ENCODE measurements at places on chromosomes 5 and 9.

DNA sequence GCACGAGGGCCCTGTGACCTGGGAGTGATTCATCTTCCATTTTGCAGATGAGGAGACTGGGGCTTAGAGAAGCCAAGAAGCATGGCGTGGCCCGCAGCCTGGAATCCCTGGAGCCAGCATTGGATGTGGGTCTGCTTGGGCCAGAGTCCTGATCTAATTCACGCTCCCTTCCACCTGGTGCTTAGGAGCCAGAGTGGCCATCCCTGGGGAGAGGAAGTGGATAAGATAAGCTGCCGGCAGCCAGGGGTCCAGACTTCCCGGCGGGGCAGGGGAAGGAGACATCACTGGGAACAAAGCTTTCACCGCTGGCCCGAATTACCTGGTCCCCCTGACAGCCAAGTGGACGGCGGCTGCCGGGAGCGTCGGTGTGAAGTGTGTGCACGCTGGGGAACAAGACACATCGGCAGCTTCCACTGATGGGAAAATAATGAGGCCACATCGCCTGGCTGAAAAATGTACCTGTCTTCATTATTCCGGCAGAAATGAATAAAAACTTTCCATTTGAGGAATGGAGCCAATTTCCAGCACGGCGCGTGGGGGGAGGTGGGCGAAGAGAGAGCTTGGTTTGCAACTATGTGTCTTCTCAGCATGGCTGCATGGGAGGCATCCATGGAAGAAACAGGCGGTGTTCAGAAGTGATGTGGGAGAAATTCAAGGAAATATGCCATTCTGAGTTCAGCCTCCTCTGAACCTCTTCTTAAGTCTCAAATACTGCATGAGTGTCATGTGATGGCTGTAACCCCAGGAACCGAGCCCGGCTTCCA is 78.5 kb downstream of the OLFM1 start:
- no peak for DNase-seq

- no peak for DNase-seq
Observed at GRCh38 chr5:34775886-34776285, 63.1 kb upstream of the TTC23L start.

GRCh38 chr9:107630156-107630555 is 140.6 kb upstream of the KLF4 start:
- DNase-seq = no peak

DNA sequence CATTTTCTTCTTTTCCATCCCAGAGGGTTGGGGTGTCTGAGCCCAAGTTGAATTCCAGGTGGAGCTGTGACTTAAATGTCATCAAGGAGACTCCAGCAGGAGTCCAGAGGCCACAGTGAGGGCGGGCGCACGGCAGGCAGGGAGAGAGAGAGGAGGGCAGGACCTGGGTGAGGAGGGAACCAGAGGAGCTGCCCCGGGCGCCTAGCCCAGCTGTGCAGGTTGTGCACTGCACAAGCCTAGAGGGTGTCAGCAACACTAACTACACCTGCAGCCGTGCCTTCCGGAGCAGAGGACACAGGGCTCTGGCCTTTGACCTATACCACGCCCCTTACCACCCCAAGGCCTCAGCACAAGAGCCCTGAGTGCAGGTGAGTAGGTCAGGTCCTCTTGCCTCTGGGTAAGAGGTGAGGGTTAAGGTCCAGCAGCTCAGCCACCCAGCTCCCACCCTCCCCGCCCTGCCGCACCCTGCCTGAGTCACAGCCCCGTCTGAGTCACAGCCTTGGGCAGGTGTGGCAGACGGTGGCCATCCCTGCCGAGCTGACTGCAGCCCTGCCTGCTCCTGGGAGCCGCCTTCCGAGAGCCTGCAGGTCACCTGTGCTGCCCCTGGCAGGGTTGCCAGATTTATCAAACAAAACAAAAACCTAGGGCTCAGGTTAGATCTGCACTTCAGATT is 6.4 kb upstream of the AGPAT2 start:
- no peak for DNase-seq

DNA sequence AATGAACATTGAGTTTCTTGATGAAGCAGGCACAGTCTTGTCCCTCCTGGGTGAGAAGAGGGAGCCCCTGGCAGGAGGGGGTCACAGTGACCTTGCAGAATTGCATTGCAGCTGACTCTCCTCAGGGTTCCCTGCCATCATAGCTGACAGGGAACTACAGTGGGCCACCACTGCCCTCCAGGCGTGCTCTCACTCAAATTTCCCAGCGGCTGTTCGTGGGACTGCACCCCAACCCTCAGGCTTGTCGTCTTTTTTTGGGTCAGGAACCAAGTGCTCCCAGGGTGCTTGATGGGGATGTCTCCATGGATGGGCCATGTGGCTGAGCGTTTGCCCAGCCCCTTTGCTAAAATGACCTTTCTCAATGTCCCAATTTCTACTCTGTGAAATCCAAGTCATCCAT is 215.8 kb downstream of the MELK start:
- DNase-seq = no peak

- DNase-seq = no peak
Observed at GRCh38 chr5:119597728-119598298, 31.5 kb upstream of the FAM170A start.

GRCh38 chr9:21902136-21902535 is 92.1 kb downstream of the CDKN2A start:
- no peak for DNase-seq

GRCh38 chr9:79976257-79977073 is 404.7 kb downstream of the TLE4 start:
- DNase-seq = no peak

- DNase-seq = no peak
Observed at GRCh38 chr9:124593651-124594058, 86.5 kb upstream of the NR5A1 start.

- DNase-seq = no peak
Observed at GRCh38 chr5:10599113-10599512, 35.2 kb downstream of the ANKRD33B start.

DNA sequence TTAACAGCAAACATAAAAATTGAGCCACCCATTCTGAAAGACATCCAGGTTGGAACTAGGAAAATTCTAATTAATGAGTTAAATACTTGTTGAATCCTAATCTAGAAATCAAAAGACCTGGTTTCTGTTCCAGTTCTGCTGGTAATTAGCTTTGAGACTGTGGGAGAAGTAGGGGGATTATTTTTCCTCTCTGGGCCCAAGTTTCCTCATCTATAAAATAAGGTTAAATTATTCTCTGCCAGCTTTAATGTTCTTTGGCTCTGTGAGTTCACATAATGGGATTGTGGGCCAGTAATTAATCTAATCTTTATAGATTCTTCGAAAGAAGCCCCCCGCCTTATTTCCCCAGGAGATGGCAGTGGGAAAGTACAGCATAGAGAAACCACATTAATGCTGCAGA is 104.6 kb downstream of the ENC1 start:
- DNase-seq = no peak

DNA sequence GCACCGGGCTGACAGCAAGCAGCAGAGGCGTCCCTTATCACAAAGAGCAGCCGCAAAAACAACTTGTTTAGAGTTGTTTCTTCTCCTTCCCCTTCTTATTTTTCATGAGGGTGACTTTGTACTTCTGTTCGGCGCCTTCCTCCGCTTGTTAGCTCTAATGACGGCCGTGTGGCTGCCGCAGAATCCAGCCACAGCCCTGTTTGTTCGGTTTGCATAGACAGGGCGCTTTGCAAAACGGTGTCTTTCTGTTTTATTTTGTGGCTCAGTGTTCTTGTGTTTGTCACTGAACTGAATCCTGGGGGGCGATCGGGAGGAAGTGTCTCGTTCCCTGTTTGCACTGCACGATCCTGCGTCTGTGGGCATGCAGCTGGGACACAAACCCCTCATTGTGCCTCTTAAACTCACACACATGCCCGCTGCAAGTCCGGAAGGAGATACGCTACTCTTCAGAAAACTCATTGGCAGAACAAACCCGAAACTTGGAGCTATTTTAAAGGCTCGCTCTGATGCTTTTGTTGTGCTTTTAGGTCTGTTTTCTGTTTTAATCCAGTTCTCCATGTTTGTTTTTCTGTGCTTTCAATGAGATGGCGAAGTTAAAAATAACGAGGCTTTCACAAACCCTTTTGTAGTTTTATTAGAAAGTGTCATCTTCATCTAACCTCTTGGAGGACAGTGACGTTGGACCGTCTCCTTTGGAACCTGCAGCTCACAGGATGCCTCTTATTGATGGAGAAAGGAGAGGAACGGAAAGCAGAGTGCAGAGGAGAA is 213.9 kb downstream of the IRX2 start:
- DNase-seq = no peak

DNA sequence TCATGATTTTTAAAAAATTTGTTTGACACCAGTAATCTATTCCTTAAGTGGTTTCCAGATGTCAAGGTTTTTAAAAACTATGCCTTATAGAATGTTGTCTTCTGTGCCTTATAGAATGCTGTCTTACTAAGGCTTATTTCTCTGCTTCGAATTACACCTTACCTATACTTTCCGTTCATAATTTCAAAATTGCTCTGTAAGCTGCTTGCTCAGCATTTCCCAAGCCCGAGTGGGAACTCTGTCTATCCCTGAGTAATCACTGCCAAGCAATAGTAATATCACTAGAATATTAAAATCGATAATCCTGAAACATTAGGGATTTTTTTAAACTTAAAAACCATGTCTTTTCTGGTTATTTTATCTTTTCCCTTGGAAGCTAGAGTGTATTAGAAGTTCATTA is 376.3 kb downstream of the PIK3R1 start:
- no peak for DNase-seq

GRCh38 chr9:93657331-93658111 is 81.1 kb downstream of the PHF2 start:
- DNase-seq = no peak

GRCh38 chr9:406886-407654 is 192.4 kb downstream of the DOCK8 start:
- no peak for DNase-seq

DNA sequence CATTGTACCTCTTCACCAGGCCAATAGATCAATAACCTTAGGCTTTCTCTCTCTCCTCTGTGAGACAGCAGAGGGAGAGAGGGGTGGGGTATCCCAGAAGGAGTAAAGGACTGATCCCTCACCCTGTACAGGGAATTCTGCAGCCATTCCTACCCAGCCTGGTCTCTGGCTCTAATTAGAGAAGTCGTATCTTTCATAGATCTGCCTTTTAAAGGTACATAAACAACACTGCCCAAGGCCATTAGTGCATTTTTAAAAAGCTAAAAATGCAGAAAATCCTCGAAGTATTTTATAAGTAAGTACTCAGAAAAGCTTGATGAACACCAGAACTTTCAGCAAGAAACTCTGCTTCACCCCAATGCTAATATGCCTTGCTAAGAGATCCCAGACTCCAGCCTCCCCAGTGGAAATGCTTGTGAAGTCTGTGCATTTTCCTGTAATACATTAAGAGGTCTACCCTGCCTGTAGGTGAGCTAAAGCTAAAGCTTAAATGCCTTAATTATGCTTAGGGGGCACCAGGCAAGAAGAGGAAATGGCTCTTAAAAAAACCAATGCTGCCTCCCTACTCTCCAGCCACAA is 200.0 kb upstream of the ANKRD55 start:
- no peak for DNase-seq

DNA sequence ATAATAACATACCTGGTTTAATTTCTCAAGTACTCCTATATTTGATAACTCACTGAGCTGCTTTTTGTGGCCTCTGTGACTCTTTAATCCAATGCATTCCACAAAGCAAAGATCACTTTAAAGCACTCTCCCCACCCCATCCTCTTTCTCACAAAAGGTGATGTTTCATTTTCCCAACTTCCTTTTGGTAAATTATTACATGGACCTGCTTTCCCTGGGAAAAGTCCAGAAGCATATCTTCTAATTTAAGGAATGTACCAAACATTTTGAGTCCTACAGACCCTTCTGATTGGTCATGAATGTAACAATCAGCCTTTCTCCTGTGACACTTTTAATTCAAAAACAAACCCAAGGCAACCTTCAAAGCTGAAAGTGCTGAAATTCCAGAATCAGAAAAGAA is 71.1 kb downstream of the MLLT3 start:
- DNase-seq = no peak

GRCh38 chr5:60395712-60396329 is 304.1 kb downstream of the DEPDC1B start:
- no peak for DNase-seq

GRCh38 chr5:40746703-40747102 is 9.1 kb downstream of the TTC33 start:
- DNase-seq = no peak

- no peak for DNase-seq
Observed at GRCh38 chr5:116420540-116420939, 154.1 kb downstream of the SEMA6A start.

GRCh38 chr5:42718591-42718990 is 38.0 kb upstream of the CCDC152 start:
- DNase-seq = peak; percentile 64

- no peak for DNase-seq
Observed at GRCh38 chr5:1068204-1068894, 43.5 kb downstream of the SLC12A7 start.

- no peak for DNase-seq
Observed at GRCh38 chr5:142756576-142756975, 13.6 kb upstream of the ARHGAP26 start.

DNA sequence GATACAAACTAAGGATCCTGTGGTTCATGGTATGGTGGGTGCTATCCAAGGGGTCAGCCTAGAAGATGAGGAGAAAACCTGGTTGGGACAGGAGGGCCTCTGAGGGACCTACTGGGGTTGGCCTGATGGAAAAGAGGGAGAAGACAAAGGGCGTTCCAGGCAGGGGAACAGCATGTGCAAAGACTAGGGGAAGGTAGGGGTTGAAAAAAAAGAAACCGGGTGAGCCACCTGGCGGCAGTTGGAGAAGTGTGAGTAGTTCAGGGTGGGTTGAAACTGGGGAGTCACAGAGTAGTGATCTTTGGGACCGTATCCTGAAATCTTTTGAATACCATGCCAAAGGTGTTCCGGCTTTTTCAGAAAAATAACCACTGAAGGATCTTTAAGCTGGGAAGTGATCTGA is 8.7 kb upstream of the GABRP start:
- no peak for DNase-seq

DNA sequence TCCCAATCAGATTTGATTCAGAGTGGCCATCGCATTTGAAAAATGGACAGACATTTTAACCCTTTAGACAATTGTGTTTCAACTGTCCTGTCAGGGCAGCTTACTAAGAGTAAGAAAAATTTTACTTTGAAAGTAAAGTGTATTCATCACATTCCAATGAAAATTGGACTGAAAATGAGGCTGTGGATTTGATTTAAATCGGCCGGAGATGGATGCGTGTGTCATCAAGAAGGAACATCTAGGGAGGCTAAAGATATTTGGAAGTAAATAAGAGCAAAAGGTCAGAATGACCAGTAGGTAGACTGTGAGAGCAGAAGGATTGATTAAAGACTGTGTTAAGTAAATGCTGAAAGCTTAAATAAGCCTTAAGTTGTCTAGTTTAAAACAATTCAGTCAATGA is 1.5 kb downstream of the ZCCHC7 start:
- no peak for DNase-seq

GRCh38 chr5:139241139-139241538 is 43.0 kb upstream of the SIL1 start:
- DNase-seq = no peak

DNA sequence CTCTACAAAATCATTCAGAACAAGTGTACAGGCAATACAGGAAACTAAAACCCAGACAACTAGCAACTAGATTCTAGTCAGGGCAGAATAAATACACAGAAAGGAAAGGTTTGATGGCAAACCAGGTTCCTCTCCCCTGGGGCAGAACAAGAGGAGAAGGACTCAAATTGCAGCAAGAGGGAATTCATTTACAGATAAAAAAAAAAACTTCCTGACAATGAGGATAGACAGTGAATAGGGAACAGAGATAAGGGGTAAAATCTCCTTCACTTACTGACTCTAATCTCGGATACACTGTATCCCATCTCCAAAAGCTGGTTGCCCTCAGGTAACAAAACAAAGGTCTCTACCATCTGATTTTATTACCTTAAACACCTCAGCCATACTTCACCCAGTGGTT is 244.0 kb downstream of the SEC61B start:
- DNase-seq = no peak

Data from activated CD4-positive, alpha-beta memory T cell treated with anti-CD3 and anti-CD28 coated beads, Interleukin-2, amount 10 ng/mL, durations not matched to agents 7 days and 5 days (primary cell).